Posterior vena cava (tissue), 2 donors: ENCODE measurements at places on chromosomes 12 and 14. TPM values are rescaled to one million over a fixed set of nuclear protein-coding genes. Genes with fewer than 3 reads are reported as not detected.

VSX2 gene
- total RNA-seq, result not detected

IRAK3 gene
- 32.9 TPM for total RNA-seq

SDR9C7 gene
- not detected for total RNA-seq

ABCD2 gene
- 1.8 TPM for total RNA-seq

CBX5 gene
- 56.2 TPM for total RNA-seq

SARNP gene
- 47.8 TPM for total RNA-seq

RAB2B gene
- 29.2 TPM for total RNA-seq

TEX52 gene
- total RNA-seq, result not detected

IAPP gene
- total RNA-seq, result not detected

LRRC10 gene
- not detected for total RNA-seq

BIN2 gene
- 5.6 TPM for total RNA-seq

DNA sequence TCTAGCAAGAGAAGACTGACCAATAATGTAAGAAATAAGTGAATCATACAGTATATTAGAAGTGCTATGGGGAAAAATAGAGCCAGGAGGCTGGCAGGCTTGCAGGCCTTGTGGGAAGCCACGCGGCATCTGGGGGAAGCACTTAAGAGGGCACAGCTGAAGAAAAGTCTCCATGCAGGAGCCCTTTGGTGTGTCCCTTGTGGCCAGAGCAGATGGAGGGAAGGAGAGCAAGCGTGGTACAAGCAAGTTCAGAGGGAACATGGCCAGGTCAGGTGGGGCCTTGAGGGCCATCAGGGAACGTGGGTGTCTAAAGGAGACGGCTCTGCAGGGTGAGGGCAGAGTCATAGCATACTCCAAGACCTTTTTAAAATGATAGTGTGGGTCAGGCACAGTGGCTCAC is 51.7 kb downstream of the LRRC74A start:
- no peak for DNase-seq

DNA sequence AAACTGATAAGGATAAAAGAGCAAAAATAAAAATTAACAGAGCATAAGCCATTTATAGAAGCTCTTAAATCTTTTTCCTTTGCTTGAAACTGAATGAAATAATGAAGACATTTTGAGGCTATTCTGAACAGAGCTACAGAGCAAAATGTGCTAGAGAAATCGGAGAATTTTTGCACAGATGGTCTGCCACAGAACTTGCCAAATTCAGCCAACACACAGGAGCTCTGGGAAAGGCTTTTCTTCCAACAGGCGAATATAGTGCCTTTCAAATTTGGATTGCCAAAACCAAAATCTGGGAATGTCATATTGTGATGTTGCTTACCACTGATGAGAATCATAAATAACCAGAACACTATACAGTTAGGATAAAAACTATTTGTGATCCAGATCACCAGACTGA is 406.3 kb downstream of the RPL10L start:
- no peak for DNase-seq

- DNase-seq, result no peak
Observed at GRCh38 chr12:115049614-115050013, 365.6 kb upstream of the TBX3 start.

DNA sequence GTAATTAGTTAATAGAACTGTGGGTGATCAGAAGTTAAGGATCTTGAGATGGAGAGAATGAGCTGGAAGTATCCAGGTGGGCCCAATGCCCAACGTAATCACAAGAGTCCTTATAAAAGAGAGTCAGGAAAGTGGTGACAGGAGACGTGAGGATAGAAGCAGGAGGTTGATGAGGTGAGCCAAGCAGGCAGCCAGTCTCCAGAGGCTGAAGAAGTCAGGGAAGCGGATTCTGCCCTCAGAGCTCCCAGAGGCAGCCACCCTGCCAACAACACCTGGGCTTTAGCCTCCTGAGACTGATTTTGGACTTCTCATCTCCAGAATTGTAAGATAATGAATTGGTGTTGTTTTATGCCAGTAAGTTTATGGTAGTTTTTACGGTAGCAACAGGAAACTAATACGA is 10.1 kb upstream of the SAV1 start:
- no peak for DNase-seq

DNA sequence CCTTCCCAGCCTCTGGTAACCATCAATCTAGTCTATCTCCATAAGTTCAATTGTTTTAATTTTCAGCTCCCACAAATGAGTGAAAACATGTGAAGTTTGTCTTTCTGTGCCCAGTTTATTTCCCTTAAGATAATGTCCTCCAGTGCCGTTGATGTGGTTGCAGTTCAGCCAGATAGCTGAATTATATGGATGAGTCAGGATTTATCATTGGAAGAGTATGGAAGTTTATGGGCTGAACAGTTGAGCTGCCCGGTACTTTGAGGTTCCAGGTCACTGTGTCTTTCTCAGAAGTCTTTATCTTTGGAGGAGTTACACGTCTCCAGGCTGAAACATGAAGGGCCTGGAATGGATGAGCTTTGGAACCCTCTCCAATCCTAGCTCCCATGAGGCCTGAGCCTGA is 120.1 kb downstream of the ASCL4 start:
- DNase-seq, result no peak

DNA sequence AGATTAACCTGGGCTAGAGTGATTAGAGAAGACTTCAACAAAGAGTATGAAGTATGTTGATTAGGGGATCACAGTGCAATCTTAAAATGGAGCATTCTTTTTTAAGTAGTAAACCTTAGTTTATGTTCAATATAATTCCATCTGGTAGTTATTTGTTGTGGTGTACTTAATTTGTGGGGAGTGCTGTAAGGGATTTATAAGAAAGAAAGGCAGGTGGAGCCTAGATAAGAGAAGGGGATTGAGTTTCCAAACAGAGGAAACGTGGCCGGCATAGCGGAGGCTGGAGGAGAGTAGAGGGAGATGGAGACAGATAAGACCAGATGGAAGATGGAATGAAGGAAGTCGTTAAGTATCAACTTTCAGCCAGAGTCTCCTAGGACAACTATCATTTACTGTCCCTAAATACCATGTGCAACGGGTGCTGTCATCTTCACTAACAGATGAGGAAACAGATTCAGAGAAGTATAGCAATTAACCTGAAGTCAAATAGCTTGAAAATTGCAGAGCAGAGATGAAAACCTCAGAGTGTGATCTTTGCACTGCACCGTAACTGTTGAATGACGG is 38.1 kb downstream of the GOLGA5 start:
- no peak for DNase-seq

DNA sequence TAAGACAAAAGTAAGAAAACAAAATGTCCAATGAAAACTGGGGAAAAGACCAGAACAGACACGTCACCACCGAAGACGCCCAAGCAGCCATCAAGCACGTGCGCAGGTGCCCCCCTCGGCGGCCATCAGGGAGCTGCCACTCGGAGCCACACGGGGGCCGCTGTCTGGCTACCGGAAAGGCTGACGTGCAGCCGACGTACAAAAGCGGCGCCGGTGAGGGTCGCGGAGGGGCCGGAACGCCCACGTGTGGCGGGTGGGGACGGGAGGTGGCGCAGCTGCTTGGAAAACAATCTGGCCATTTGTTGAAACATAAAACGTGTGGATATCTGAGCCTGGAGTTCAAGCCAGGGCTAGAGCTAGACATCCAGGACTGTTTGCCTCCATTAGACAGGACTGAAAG is 60.7 kb downstream of the GALNT9 start:
- DNase-seq, result no peak

- DNase-seq, result no peak
Observed at GRCh38 chr12:33596061-33596460, 156.4 kb upstream of the SYT10 start.

DNA sequence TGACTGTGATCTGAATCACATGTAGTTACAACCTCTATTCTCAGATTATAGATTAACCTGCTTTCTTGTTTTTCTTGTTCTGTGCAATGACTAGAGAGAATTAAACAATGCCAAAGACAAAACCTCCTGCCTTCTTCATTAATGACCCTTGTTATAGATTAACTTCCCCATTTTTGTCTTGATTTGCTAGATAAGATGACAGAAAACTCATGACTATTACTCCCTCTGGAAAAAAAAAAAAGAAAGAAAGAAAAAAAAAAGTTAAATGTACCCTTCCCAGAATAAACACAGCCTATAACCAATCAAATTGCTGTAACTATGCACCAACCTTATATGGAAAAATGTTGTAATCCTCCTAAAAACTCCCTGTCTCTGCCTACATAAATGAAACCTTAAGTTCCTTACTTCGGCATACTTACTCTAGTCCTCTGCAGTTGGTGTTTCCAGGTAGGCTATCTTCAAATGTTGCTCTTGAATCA is 41.1 kb upstream of the PCED1B start:
- DNase-seq, result no peak

DNA sequence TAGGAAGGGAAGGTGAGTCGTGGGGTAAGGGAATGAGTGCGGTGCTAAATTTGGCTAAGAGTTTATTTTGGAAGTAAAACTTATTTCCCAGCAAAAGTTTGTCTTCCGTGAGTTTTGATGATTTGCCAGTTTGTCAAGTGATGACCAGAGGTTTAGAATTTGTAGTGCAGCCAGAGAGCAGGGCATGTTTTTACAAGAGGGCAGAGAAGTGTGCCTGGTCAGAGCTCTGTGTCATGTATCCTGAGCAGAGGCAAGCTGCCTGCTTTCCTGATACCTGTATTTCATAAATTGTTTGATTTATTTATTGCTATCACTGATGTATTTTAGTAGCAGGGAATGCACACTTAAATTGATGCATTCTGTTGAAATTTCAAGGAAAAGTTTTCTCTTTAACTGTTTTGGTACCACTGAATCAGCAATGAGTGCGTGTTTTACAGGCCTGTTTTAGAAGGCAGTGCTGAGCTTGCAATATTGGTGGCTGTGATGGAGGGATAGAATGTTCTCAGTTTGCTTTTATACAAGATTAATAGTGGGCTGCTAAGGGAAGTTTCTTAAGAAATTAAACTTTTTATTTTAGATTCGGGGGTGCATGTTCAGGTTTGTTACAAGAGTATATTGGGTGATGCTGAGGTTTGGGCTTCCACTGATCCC is 19.7 kb upstream of the RD3L start:
- no peak for DNase-seq

GRCh38 chr14:101045511-101045910 is 142.0 kb upstream of the RTL1 start:
- DNase-seq, result no peak

- DNase-seq, result no peak
Observed at GRCh38 chr14:55893705-55894104, 224.5 kb upstream of the PELI2 start.

DNA sequence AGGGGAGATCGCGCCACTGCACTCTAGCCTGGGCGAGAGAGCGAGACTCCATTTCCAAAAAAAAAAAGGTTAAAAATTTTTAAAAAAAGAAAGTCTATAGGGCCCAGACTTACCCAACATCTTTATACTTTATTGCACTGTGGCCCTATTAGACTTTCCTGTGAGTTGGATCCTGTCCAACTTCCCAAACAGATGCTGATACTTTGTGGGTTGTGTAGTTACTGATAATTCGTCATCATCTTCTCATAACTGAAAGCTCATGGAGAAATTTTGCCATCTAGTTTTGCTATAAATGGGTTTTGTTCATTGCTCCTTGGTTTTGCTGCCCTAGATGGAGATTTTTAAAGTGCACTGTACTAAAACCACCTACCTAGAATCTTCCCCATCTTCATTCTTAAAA is 31.1 kb downstream of the APOBEC1 start:
- DNase-seq, result no peak

DNA sequence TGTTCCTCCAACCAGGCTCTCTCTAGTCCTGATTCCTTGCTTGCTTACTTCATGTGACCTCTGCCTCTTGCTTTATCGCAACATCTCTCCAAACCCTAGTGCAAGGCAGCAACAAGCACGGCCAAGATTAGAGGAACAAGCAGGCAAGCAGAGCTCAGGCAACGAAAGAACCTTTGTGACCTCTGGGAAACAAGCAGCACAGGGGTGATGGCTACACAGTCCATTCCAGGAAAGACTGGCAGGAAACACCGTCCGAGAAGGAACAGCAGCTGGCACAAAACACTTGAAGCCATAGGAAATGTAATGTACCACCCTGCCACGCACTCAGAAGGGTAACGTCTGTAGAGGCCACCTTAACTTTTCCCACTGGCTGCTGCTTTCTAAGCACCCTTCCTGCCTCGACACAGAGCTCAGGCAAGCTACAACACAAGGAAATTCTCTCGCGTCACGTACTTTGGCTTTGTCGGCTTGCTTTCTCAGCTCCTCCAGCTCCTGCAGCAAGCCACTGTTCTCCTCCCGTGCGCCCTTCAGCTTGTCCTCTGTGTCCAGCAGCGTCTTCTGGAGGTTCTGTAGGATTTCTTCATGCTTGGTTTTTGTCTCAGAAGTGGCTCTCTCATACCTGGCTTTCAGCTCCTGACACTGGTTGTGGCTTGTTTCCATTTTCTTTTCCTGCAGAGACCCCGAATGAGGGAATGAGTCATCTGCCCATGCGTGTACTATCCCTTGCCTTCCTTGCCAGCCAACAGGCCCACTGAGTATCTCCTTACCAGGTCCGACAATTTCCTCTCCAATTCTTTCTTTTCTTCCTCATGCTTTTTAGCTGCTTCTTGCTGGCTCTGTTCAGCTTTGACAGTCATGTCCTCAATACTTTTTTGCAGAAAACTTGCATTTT is 61.4 kb upstream of the VPS33A start:
- DNase-seq, result no peak

- DNase-seq, result no peak
Observed at GRCh38 chr14:34450542-34450915, 11.5 kb downstream of the SPTSSA start.

- DNase-seq, result no peak
Observed at GRCh38 chr14:89503431-89503996, 86.5 kb upstream of the FOXN3 start.

GRCh38 chr12:46483572-46484395 is 111.2 kb upstream of the SLC38A2 start:
- DNase-seq, result no peak

DNA sequence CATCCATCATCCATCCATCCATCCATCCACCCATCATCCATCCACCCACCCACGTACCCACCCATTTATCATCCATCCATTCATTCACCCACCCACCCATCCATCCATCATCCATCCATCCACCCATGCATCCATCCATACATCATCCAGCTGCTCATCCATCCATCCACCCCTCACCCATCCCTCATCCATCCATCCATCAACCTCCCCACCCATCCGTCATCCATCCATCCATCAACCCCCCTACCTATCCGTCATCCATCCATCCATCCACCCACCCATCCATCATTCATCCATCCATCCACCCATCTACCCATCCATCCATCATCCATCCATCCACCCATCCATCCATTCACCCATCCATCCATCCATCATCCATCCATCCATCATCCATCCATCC is 306.2 kb upstream of the SFSWAP start:
- no peak for DNase-seq

- DNase-seq, result peak; percentile 64
Observed at GRCh38 chr12:49792976-49793580, 35.1 kb downstream of the NCKAP5L start.
